ENCODE measurements at places on chromosomes 1 and 21.

DNA sequence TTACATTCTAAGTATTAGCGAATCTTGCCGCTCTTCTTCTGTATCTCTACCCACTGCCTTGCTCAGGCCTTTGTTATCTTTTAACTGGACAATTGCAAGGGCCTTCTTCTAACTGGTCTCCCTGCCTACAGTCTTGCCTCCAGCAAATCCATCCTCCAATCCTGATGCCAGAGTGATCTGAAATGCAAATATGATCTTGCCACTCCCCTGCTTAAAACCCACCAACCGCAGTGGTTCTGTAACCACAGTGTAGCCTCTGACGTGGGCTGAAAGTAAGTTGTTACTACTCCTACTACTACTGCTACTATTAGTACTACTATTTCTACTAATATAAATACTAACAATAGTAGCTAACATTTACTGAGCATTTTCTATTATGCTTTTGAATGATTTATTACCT is 12.4 kb downstream of the MOV10 start:
- no peak for DNase-seq

DNA sequence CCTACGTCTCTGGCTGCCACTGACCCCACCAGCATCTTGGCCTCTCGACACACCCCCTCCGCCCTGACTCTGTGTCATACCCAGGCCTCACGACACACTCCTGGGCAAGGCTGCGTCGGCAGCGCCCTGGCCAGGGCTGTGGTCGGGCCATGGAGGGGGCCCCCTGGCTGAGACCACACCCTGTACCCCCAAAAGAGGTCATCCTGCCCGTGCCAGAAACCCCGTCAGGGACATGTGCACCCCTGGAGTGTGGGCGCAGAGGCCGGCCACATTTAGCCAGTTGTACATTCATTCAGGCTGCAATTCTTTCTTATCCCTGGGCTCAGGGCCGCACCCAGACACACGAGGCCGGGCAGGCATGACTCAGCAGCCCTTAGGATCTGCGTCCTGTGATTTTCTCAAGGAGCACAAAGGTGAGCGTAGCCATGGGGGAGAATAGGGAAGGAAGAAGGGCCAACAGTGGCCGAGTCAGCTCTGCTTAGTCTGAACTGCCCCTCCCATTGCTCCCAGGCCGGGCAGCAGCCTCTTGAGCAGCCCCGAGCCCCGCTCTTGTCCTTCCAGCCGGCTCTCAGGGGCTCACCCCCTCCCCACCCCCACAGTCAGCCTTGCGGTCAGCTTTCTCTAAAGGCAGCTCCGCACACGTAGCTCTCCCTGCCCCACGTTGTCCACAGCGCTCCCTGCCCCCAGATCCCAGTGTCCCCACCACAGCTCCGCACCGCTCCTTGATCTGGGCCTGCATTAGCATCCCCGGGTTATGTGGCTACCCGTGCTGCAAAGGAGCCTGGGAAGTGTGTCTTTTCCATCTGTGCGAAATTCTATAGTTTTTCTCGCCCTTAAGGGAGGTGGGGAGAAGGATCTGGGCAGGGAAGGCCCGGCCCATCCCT is 7.9 kb downstream of the CSTB start:
- no peak for DNase-seq

GRCh38 chr1:11320153-11320936 is 47.3 kb downstream of the UBIAD1 start:
- DNase-seq: no peak

DNA sequence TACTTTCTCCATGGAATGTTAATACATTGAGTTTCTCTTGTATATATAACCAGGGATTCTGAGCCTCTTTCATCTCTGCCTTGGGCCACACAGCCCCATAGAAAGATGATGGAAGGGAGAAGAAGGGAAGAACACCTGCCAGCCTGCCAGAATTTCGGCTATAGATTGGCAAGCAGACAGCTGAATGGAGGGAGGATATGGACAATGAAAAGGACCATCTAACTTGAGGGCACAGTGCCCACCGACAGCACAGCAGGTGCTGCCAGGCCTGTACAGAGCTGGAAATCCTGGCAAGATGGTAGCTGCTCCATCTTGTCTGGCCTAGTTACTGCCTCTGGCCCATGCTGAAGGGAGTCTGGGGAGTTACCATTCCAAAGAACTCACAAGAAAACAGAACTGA is 244.3 kb downstream of the FGGY start:
- no peak for DNase-seq

DNA sequence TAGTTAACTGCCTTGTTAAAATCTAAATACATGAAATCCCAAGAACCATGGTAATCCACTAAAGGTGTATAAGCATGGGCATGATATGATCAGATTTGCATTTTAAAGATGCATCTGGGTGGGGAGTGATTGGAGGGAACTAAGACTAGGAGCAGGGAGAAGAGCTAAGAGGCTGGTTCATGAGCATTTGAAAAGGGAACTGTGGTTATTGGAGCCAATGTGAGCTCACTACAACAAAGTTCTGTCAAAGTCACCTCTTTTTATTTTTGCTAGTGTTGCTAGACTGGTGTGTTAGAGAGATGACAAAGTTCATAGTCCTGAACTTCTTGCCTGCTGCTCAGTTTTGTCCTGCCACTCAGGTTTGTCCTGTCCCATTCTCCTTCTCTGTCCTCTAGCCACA is 67.1 kb upstream of the LRRC8D start:
- DNase-seq: no peak

- DNase-seq: no peak
Observed at GRCh38 chr1:7103874-7104273, 318.6 kb downstream of the CAMTA1 start.

DNA sequence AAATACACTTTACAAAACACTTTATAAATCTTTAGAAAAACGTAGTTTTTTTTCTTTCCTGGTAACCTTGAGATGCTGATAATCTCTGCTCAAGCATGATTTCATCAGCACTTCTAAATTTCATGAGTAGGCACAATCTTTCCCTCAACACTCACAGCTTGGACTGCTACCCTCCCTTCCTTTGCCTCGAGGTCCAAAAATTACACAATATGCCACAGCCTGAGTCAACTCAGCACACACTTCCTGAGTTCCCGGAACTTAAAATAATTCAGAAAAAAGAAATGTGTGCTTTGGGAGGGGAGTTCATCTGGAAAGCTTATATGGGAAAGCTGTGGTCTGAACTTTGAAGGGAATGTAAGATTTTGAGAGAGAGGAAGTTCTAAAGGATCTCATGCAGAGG is 5.9 kb downstream of the CLCA2 start:
- DNase-seq: no peak

DNA sequence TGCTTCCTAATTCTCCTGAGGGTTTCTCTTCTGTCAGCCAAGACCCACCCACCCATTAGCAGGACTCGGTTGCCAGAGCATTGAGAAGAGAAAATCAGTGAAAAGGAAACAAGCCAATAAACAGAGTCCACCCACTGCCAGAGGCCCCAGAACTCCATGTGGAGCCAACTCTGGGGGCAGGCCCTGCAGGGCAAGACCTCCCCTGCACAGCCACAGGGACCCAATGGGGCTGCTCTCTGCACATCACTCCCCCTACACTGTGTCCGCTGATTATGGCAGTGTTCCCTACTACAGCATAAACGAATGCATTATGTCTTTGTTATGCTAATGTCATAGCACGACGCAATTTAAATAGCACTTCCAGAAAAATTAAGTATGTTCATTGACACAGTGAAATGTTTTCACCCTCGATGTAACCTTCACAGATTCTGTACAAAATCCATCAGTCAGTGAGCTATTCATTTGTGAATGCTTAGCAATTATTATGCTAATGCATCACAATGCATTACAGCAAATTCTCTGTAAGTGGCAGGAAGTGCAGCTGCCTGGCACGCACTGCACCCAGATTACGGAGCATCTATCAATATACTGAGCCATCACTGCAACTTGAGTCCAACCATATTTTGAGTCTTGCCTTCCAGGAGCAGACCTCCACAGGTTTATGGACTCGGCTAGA is 56.4 kb downstream of the GRIK3 start:
- DNase-seq: no peak

DNA sequence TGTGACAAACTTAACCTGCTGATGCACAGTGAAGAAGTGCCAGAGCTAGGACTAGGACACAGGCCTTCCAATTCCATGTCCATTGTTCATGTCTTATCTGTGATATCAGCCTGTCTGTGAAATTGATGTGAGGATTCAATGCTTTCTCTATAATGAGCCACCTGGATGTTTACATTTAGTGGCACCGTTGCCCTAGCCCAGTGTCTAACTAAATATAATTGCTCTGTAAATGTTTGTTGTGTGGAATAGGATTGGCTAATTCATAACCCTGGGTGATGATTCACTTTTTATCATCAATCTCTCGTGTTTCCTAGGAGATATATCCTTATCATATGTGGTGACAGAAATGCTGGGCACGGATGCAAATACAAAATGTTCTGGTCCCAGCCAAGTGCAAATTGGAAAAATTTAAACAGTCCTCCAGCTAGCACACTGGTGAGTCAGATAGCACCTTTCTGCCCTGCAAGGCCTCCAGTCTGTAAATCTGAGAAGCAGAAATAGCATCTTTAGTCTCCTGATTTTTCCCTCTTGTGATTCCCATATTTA is 46.9 kb upstream of the GNG12 start:
- DNase-seq: no peak

GRCh38 chr1:214935258-214935657 is 147.3 kb upstream of the KCNK2 start:
- no peak for DNase-seq

DNA sequence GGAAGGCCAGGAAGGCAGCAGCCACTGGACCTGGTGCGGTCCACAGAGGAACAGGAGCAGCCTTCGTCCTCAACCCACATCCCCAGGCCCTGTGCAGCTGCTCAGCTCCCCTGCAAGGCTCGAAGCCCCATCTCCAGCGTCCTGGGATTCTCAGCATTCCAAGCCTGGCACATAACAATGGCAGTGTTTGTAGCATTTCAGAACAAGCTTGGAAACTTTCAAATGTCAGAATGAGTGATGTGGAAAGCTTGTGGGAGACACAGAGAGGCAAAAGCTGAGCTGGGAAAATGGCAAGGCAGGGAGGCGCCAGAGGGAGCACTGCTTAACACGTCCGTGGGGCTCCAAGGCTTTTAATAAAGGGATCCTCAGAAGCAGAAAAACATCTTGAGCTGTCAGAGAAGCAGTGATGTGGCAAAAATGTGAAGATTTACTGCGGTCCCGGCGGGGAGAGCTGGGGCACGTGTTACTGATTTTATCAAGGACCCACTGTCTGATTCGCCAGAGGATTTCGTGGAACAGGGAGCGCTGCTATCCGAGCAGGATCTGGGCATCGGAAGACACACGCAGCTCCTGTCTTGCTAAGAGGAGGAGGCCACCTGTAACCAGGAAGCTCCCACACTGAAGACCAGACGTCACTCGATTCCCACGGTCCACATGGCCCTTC is 38.1 kb downstream of the TOMM20 start:
- no peak for DNase-seq

GRCh38 chr1:153945131-153945794 is 1.3 kb downstream of the DENND4B start:
- no peak for DNase-seq

GRCh38 chr1:3193811-3194210 is 124.8 kb downstream of the PRDM16 start:
- DNase-seq: no peak

- peak; percentile 37 for DNase-seq
Observed at GRCh38 chr1:246971090-246971721, 36.7 kb downstream of the ZNF695 start.

- DNase-seq: no peak
Observed at GRCh38 chr1:215475796-215476481, 91.2 kb upstream of the KCTD3 start.

DNA sequence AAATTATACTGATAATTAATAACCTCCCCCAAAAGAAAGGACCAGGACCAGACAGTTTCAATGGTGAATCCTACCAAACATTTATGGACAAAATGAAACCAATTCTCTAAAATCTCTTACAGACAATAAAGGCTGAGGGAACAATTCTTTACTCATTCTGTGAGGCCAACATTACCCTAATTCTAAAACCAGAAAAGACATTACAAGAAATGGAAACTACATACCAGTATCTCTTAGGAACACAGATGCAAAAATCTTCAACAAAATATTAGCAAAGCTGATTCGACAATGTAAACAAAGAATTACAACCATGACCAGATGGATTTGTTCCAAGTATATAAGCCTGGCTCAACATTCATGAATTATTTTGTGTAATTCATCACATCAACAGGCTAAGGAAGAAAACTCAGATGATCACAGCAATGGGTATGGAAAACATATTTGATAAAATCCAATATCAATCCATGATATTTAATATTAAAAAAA is 8.6 kb downstream of the TMED5 start:
- DNase-seq: no peak

Data from NCI-H2107 (cell line).